ENCODE measurements at places on chromosomes 6 and 20. TPM values are rescaled to one million over a fixed set of nuclear protein-coding genes. Genes with fewer than 3 reads are reported as not detected.

DNA sequence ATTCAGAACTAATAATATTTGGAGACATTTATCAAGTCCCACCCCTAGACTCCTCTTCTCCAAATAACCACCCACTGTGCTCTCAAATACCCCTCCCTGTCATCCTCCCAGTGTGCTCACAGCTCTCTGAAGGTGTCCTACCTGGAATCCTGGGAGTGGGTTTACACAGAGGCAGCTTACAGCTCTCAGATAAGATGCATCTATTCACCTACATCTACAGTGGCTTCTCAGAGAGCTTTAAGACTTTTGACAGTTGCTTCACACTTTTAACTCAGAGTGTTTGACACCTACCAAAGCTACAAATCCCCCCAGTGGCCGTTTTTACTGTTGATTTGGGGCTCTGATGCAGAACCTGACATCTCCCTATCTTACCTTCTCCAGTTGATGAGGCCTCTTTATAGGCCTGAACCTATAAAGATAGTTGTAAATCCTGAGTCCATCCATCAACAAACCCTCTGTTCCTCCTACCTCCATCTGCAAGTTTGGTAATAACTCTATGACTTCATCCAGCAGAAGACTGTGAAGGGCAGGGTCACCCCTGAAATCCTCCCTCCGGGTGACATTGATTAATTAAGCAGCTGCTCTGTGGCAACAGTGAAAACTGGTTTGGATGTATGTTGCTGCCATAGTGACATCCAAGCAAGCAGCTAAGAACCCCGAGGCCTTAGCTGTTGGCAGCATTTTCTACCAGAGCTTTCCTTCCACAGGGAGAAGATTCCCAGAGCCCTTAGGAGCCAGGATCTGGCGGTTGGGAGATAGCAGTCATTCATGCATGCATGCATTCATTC lies 226.1 kb upstream of the RREB1 start:
- DNase-seq, result no peak

- no peak for DNase-seq
Observed at GRCh38 chr20:56690531-56691175, 61.5 kb downstream of the TFAP2C start.

DNA sequence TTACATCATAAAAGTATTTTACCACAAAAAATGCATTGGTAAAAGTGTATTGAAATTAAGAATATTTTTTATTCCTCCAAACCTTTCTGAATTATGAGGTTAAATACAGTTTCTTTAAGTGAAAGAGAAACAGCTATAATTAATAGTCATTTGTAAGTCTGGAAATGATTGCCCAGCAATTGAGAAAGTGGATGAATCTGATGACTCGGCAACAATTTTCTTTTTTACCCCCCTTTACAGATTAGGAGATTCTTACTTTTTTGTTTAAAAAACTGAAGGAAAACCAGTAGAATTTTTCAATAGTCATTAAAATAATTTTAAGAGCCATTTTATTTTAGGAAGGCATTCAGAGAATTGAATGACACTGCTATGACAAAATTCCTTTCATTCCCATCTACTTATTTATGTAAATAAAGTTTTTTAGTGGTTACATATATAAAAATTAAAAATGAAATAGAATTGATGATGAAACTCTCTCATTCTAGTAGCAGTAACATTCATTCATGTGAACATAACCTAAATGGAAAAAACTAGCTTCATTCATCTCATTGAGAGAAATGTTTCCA lies 169.6 kb upstream of the PRND start:
- DNase-seq, result no peak

DNA sequence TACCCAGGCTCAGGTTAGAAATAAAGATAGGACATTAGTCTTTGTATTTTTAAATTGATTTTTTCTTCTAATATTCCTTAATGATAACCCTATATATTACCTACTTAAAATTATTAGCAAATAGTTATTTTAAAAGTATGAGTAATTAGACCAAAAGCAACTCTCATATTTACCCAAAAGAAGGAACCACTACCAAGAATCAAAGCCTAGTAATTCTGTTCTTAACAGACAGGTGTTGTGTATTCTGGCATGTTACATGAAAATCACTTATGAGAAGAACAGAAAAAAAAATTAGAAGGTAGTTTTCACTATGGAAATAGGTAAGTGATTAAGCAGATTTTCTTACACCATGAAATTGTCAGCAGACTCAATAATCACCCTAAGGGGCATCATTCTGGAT lies 105.1 kb downstream of the ATG5 start:
- DNase-seq, result no peak

DNA sequence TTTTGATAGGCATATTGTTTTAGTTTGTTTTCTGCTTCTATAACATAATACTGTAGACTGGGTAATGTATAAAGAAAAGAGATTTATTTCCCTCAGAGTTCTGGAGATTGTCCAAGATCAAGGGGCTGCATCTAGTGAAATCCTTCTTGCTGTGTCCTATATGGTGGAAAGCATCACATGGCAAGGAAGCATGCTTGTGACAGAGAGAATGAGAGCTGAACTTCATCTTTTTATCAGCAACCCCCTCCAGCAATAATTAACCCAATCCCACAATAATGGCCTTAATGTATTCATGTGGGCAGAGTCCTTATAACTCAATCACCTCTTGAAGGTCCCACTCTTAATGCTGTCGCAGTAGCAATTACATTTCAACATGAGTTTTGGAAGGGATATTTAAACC lies 141.4 kb downstream of the CENPW start:
- no peak for DNase-seq

DNA sequence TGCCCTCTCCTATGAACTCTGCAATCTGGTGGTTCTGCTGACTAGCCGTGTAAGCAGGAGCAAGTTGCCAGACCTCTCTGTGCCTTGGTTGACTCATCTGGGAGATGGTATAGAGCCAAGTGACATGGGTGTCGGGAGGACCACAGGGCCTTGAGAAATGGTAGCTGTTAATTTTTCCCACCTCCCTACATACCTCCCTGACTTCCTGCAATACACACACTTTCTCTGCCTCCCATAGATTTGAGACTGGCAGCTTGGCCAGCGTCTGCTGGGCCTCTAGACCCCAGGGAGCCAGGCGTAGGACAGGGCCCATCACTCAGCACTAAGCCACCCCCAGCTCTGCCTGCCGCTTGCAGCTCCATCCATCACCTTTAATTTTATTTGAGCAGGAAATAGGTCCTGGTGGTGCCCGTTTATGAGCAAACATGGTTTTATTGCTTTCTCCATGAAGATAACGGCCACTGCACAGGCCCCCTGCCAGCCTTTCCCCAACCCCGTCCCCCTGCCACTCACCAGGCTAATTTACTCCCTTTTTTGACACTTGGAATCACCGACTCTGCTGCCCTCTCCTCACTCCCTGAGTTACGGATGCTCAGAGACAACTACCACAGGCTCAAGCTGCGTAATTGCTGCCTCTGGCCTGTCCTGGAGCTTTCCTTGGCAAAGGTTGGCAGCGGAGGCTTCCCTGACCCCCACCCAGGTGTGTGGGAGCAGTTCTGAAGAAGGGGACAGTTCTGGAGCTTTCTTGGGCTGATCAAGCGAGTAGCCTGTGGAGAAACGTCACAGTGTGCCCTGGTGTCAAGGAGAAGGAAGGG lies 11.1 kb downstream of the GLP1R start:
- DNase-seq, result no peak

GRCh38 chr20:33858666-33859065 lies 47.5 kb downstream of the CHMP4B start:
- no peak for DNase-seq

GRCh38 chr6:116682334-116682712 lies 1.3 kb downstream of the KPNA5 start:
- DNase-seq, result no peak

GRCh38 chr20:14580418-14581074 lies 243.1 kb upstream of the FLRT3 start:
- no peak for DNase-seq

The IL20RA gene
- total RNA-seq, result 0.46 TPM

The ZSCAN16 gene
- 6.4 TPM for total RNA-seq

The IL17F gene
- total RNA-seq, result not detected

The SLC12A5 gene
- total RNA-seq, result 1.3 TPM
